ENCODE measurements at places on chromosomes 6 and 20. TPM values are rescaled to one million over a fixed set of nuclear protein-coding genes. Genes with fewer than 3 reads are reported as not detected.

DNA sequence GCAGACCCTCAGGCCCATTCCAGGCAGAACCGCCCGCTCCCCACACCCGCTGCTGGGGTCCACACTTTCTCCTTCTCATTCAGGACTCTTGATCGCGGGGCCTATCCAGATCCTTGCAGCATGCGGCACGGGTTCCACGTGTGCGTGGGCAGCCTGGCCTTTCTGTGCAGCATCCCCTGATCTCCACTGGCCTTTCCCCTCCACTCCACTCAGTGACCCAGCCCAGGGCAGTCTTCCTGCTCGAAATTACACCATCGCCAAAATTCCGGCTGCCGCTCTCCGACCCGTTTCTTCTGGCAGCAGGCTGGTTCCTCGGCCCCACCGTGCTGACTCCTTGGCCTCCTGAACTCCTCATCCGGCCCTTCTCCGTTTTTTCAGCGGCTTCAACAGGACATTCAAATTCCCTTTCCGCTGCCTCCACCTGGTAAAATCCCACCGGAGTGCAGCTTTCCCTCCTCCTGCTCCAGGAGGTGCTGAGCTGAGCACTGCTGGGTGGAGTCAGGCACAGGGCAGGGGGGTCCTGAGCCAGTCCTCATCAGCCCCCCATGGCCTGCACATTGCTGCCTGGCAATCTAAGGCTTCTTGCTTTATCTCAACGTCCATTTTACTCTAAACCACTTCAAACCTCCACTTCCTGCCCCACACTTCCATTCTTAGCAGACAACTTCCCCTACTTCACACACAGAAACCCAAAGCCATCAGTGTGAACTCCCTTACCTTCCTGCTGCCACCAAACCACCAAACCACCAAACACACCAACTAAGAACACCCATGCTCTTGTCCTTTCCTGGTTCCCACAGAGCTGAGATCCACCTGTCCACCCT is 9.0 kb downstream of the SFT2D1 start:
- H3K27ac ChIP-seq, result no peak overlapping the region
- no peak for DNase-seq
- peaks cover 42% of the 10 kb centered on the region for H3K36me3 ChIP-seq
- H3K4me1 ChIP-seq, result peaks cover 55% of the 10 kb centered on the region
- no peaks in the 10 kb centered on the region for H3K27me3 ChIP-seq

DNA sequence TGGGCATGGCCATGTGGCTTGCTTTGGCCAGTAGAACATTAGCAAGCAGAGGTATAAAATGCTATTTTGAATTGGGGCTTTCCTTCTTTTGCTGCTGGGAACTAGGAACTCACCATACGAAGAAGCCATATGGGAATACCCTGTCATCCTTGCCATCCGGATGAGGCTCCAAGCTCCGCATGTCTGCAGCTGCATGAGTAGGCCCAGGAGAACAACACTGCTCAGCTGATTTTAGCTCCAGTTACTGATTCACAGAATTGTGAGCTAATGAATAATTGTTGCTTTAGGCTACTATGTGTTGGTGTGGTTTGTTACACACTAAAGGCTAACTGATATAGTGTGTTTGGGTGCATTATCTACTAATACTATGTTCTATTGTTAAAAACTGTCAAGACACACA is 2.7 kb upstream of the PLCB4 start:
- no peak overlapping the region for H3K27ac ChIP-seq
- no peaks in the 10 kb centered on the region for H3K4me1 ChIP-seq
- peaks cover 6% of the 10 kb centered on the region for H3K27me3 ChIP-seq
- no peak overlapping the region for H3K4me3 ChIP-seq

GRCh38 chr6:16767765-16768476 is 6.7 kb upstream of the ATXN1 start:
- H3K36me3 ChIP-seq, result no peaks in the 10 kb centered on the region
- no peaks in the 10 kb centered on the region for H3K27me3 ChIP-seq
- H3K27ac ChIP-seq, result no peak overlapping the region
- no peak for DNase-seq
- no peak overlapping the region for H3K4me3 ChIP-seq

Gene TNFRSF6B
- 2.5 TPM for total RNA-seq

Gene OOEP
- total RNA-seq, result 0.50 TPM
